ENCODE measurements at places on chromosomes 5 and 9.

- no peak for DNase-seq
Measured at GRCh38 chr5:43773478-43773844, 170.5 kb downstream of the NNT start.

DNA sequence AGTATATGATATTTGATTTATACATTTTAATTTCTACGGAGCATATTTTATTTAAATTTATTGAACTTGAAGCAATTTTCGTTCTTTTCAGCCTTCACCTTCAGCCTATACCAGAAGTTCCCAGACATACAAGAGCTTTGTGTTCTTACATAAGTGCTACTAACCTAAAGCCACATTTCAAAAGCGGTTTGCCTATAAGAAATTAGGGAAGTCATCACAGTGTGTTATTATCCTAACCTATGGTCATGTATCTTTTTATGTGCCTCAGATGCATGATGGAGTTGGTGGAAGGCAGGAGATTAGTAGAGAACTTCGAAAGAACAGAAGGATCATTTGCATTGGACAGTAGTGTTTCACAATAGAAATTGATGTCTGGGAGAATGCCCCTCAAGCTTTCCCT, 3.1 kb downstream of the KIF2A start:
- DNase-seq, result no peak

DNA sequence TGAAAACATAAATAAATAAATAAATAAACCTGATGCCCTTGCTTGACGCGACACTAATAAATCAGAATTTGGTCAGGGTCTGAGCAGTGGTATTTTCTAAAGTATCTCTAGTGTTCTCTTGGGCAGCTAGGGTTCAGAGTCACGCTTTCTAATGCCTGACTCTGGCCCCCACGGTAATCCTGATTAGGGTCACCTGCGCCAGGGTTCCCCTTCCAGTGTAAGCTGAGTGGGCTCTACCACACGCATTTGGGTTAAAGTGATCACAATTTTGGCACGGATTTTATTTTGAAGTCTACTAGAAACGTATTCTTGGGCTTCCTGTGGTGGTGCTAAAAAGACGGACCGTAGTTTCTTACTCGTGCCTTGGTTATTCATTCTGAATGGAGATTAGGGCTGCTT, 651 bp downstream of the TTC1 start:
- no peak for DNase-seq

GRCh38 chr5:146103594-146103993, 1.8 kb downstream of the PLAC8L1 start:
- DNase-seq, result no peak

- DNase-seq, result no peak
Measured at GRCh38 chr5:145341842-145342241, 493.3 kb downstream of the PRELID2 start.

DNA sequence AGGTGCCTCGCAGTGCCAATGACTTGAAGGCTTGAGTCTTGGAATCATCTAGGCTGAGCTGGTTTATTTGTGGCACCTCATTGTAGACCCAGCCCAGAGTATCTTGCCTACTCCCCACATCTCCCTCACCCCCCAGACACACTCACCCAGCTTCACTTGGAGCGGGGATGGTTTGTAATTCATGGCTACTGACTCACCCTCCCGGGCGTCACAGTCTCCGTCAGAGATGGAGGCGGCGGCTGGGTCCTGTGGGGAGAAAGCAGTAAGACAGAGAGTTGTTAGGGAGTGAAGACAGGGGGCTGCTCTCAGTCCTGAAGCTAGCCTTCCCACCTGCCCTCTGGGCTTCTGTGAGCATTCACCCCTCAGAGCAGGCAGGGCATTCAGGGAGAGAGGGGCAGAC, 29.0 kb upstream of the MYORG start:
- no peak for DNase-seq

GRCh38 chr5:107381189-107381856, 289.4 kb downstream of the EFNA5 start:
- DNase-seq, result no peak

DNA sequence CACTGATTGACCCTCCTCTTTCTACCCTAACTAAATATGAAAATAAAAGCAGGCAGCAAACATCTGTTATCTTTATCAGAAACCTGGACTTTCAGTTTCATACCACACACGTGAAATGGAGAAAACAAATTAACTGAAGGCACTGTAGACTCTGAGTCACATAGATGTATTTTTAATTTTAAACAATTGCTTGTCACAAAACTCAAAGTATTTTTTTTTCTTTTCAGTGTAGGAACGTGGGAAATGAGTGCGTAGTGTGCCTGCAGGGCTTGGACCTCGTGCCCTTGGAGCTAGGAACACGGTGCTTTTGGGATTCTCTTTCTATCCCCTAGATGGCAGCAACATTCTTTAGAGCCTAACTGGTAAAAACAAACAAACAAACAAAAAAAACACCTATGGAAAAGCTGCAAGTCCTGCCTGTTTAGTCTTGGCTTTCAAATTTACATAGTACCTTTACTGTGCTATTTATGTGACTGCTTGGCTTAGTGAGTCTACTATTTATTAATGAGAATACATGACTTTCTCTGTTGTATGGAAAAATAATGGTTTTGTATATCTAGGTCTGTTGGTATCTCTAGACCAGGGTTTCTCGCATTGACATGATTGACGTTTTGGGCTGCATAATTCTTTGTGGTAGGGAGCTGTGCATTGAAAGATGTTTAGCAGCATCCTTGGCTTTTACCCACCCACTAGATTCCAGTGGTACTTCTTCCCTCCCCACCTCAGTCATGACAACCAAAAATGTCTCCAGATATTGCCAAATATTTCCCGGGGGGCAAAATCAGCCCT, 16.8 kb upstream of the ACTBL2 start:
- peak; percentile 74 for DNase-seq

DNA sequence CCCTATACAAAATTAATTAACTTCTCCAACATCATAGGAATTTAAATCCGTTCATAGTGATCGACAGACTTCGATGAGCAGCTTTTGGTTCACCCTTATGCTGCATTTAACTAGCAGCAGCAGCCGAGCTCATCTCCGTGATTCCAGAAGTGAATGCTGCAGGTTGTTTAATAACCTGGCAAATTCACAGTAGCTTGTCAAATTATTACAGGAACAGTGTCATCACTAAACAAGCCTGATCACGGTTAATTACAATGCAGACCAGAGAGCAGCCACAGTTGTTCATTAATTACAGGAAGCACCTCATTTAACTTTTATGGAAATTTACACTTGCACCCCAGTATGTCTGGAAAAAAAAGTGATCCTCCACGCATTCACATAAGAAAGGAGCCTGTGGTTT, 188.2 kb downstream of the BNC2 start:
- no peak for DNase-seq

GRCh38 chr5:139246394-139246793, 47.1 kb upstream of the MATR3 start:
- no peak for DNase-seq

- no peak for DNase-seq
Measured at GRCh38 chr5:56494300-56494731, 261.2 kb upstream of the ANKRD55 start.

- DNase-seq, result no peak
Measured at GRCh38 chr9:105043370-105043936, 115.5 kb upstream of the ABCA1 start.

GRCh38 chr5:139689631-139690063, 41.5 kb downstream of the CXXC5 start:
- DNase-seq, result no peak

DNA sequence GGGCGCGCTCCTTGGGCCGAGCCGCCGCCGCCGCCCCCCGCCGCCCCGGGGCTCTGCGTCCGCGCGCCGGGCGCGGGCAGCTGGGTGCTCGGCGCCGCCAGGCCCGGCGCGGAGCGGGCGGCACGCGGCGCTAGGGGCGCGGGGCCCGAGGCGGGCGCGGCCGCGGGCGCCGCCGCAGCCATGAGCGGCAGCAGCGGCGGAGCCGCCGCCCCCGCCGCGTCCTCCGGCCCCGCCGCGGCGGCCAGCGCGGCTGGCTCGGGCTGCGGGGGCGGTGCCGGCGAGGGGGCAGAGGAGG, 351 bp downstream of the TRIO start:
- no peak for DNase-seq

DNA sequence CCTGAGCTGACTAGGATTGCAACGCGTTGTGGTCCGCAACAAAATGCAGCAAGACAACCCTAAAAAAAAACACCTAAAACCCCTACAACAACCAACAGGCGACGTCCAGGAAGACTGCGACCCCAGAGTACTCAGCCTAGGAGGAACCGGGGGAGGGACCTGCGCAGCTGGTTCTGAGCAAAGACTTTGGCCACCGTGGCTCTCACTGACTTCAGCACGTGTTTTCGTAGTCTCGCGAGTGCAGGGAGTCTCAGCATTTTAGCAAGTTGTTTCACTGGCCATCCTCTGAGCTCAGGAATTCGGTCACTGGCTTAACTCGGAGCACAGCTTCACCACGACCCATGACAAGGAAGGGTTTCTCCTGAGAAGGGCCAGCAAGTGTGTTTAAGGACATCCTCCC, 8.6 kb upstream of the ZDHHC11 start:
- no peak for DNase-seq

GRCh38 chr9:91178281-91179236, 183.2 kb downstream of the AUH start:
- DNase-seq, result no peak

- DNase-seq, result peak; percentile 72
Measured at GRCh38 chr9:131942146-131942720, 137.4 kb downstream of the MED27 start.

- no peak for DNase-seq
Measured at GRCh38 chr5:128559300-128560297, 21.6 kb upstream of the FBN2 start.

DNA sequence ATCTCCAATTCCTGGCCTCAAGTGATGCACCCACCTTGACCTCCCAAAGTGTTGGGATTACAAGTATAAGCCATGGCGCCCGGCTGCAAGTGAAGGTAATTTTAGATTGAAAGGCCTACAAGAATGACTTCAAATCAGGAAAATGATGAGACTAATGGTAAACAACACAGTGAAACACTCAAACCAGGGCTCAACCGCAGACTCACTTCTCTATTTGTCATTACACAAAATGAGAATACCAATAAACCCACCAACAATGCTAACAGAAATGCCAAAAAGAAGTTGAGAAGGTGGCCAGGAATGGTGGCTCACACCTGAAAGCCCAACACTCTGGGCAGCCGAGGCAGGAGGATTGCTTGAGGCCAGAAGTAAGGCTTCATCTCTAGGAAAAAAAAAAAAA, 92.1 kb downstream of the UBAP2 start:
- DNase-seq, result no peak

GRCh38 chr9:95024097-95024671, 293.3 kb downstream of the FANCC start:
- no peak for DNase-seq

GRCh38 chr5:92916036-92916435, 665.0 kb downstream of the NR2F1-AS1 start:
- DNase-seq, result peak; percentile 41

DNA sequence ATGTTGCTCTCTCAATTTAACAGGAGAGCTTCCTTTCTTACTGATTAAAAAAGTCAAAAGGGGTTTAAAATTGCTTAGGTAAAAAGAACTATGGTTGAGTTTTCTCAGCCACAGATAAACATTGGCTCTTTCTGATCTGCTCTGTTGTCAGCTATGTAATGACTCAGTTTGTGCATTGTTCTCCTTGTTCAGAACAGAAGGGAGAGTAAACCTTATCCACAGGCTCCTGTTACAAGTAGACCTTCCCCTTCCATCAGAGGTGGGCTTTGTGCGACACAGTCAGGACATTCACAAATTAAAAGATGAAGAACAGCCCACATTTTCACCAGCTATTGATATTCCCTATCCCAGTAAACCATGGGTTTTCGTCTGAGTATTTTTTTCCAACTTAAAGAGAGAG, 236.3 kb upstream of the SEMA6A start:
- no peak for DNase-seq

GRCh38 chr5:82031220-82032119, 59.6 kb downstream of the ATG10 start:
- no peak for DNase-seq

GRCh38 chr9:98494852-98495251, 213.9 kb downstream of the GABBR2 start:
- DNase-seq, result no peak

DNA sequence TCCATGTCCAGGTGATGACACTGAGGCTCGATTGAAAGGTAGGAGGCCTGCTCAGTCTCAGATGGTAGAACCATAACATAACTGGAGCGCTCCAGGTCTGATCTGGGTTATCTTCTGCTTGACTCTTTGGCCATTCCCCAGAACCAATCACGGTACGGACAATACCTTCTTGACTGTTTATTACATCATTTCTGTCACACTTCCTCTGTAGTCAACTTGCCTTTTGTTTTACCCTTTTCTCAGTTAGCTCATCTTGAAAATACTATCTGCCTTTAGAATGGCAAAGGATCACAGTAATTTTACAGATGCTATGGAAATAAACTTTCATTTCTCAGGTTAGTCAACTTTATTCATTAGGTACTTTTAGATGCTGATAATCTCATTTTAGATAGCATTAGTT, 22.4 kb downstream of the GLRA1 start:
- no peak for DNase-seq

- DNase-seq, result no peak
Measured at GRCh38 chr9:112939418-112939817, 48.7 kb upstream of the SLC46A2 start.

DNA sequence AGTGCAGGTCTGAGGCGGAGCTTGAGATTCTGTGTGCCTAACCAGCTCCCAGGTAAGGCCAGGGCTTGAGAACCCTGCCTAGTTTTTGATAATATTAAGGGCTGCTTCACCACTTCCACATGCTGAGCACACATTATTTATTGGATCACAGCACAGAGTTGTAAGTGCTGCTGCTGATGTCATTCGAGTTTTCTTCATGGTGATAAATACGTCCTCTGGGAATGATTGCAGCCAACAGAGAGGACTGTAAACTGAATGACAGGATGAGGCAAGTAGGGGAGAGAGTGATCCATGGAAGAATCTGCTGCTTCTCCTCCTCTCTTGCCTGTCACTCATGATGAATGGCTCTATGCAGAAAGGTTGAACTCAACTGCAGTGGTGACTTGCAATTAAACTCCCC, 77.9 kb upstream of the VPS13A start:
- no peak for DNase-seq

GRCh38 chr5:607541-608428, 4.4 kb upstream of the CEP72 start:
- no peak for DNase-seq

DNA sequence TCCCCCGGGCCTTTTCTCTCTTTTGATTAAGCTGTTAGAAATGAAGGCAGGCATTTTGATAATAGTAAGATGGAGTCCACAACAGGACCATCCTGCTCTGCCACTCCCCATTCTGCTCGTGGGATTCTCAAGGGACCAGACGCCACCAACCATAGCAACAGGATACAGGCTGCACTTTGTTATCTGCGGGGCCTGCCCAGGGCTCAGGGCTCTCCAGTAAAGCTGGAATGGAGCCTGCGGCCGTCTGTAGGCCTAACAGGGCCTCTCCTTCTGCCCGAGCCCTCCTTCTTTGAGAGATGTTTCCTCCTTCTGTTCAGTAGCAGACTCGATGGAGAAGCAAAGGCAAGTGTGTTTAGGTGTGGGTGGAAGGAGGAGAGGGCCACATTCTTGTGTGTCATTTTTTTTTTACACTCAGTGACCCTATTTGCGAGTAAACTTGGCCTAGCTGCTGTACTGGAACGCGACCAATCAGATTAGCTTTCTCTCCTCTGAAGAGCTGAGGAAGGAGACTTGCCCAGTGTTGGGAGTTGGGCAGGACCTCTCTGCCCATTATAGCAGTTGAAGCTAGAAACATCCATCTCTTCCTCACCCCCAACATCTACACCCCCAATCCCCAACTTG, 8.9 kb upstream of the EPB41L4B start:
- no peak for DNase-seq
